G401 (cell line): ENCODE measurements at places on chromosomes 5 and 9. TPM values are rescaled to one million over a fixed set of nuclear protein-coding genes. Genes with fewer than 3 reads are reported as not detected.

DRD1 gene
- not detected in 2 replicates for total RNA-seq

GFI1B gene
- total RNA-seq: 1.5 TPM in 1 of 2 replicates, not detected in the other

SLCO6A1 gene
- not detected in 2 replicates for total RNA-seq

FLT4 gene
- total RNA-seq: 15.7 and 31.3 TPM in 2 replicates

CER1 gene
- not detected in 2 replicates for total RNA-seq

C5orf52 gene
- not detected in 2 replicates for total RNA-seq

MYO10 gene
- total RNA-seq: 0.17 TPM in 1 of 2 replicates, not detected in the other

SRD5A1 gene
- total RNA-seq: 15.4 and 40.9 TPM in 2 replicates

HMMR gene
- 51.6 and 77.6 TPM in 2 replicates for total RNA-seq

ADAMTS12 gene
- not detected in 2 replicates for total RNA-seq

HINT1 gene
- 187 and 227 TPM in 2 replicates for total RNA-seq

GPX3 gene
- 8.4 and 15.5 TPM in 2 replicates for total RNA-seq

MEIKIN gene
- not detected in 2 replicates for total RNA-seq

SNCB gene
- total RNA-seq: 0.49 and 1.7 TPM in 2 replicates

SLC46A2 gene
- not detected in 2 replicates for total RNA-seq

UBE2QL1 gene
- not detected in 2 replicates for total RNA-seq

KCNIP1 gene
- not detected in 2 replicates for total RNA-seq

PCDHGB4 gene
- total RNA-seq: not detected in 2 replicates

PRDM9 gene
- total RNA-seq: not detected in 2 replicates
